NT2/D1 (cell line): ENCODE measurements at places on chromosomes 7 and 10.

DNA sequence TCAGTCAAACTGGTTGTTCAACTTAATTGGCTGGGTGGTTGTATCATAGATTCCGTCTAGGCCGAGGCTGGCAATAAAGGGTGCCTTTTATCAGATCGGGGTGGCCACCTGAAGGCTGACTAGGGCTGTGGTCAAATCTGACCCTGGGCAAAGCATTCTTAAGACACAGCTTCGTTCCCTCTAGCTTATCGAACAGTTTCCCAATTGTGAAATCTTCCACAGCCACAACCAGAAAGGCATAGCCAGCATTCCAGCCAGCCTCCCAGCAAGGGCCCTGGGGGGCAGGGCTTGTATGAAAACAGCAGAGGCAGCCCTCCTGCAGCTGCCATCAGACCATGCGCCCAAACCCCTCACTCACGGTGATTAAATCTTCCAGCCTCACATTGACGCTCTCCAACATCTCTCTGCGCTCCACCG lies 42.5 kb upstream of the TMEM213 start:
- DNase-seq, result no peak

DNA sequence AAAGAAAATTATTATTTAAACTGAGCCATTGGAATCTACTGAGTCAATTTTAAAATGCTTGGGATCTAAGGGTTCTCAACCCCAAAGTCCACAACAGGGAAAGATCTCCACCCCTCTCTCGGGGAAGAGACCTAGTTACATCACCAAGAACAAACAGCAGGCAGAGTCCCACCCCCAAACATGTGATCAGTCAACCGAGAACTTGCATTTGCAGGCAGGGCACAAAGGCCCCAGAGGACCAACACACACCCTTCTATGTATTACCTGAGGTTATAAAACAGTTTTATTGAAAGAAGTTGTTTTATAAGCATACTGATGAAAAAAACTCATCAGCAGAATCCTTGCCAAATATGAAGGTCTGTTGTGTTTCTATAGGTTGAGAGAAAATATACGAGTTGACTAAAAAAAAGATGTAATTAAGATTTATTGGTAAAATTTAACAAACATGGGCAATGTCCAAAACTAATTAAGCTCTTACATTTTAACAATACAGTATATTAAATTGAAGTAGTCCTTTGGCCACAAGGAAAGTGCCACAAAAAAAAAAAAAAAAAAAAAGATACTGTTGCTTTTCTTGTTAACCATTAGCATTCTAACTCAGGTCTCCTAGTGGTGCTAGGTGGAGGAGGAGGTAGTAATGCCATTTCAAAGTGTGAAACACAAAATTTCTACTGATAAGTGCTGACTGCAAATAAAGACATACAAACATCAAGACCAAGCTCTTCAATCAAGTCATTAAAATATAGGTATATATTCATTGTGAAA lies 975 bp upstream of the USP54 start:
- peak; percentile 63 for DNase-seq

DNA sequence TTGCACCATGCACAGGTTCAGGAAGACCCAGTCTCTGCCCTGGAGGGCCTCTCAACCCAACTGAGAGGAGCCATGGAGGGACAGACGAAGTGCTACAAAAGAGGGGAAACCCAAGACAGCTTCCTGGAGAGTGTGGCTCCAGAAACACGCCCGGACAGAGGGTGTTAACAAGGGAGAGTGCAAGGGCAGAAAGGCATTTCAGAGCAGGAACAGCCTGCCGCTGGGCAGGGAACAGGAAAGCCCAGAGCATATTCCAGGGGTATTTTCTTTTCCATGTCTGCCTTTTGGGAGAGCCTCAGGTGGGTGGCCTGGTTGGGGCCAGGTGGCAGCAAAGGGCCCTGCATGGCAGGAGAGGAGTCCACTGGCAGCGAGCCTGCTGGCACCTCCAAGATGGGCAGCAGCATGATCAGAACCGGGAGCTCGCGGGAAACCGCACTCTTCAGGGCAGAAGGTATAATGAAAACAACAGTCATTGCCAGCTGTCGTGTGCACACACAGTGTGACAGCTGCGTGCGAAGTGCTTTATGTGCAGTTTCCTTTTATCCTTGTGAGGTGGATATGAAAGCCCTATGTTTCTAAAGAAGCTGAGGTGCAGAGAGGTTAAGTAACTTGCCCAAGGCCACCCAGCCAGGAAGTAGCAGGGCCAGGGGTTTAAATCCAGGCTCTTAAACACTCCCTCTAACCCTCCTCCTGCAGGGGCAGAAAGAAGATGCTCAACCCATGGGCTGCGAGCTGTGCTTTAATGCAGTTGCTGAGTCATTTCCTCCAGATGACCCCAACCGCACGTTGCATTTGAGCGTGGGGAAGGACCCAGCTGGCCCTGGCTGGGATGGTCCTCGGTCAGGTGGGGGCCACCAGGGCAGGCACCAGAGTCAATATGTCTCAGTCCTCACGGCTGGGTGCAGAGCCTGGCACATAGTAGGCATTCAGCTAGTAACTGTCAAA lies 128.6 kb downstream of the OAT start:
- DNase-seq, result no peak

- no peak for DNase-seq
Observed at GRCh38 chr7:19317461-19317860, 172.2 kb upstream of the FERD3L start.
